ENCODE measurements at places on chromosomes 11 and 22.

DNA sequence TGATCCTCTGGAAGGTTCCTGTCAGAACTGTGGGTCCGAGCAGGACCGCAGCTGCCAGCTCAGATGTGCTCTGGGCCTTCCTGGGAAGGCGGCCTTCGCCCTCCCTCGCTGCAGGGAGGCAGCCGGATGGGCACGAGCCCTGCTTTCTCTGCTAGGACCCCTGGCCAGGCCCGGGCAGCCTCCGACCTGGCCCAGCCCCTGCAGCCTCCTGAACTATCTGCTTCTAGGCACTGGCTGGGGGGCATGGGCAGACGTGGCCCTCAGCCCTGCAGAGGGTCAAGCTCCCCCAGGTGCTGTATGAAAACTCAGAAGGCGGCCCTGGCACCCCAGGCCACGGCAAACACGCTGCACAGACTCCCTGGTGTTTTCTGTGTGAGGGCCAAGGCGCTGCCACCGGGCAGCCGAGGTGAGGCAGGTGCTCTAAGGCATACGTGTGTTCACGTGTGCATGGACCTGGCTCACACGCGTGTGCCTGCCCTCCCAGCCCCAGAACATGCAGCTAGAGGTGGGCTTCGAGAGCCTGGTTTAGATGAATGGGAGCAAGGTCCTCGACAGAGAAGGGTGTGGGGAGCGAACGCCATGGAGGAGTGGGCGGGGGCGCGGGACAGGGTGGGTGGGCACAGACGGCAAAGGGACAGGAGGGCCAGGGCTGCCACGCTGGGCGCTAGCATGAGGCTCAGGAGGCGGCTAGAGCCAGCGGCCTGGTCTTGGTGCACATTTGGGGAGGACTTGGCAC is 4.3 kb downstream of the LRFN4 start:
- no peak for DNase-seq

GRCh38 chr11:17563231-17563646 is 16.2 kb downstream of the OTOG start:
- DNase-seq: peak; percentile 37

GRCh38 chr11:59186130-59186594 is 14.2 kb downstream of the DTX4 start:
- DNase-seq: peak; percentile 62

- no peak for DNase-seq
Measured at GRCh38 chr11:34134765-34135164, 29.3 kb downstream of the NAT10 start.

DNA sequence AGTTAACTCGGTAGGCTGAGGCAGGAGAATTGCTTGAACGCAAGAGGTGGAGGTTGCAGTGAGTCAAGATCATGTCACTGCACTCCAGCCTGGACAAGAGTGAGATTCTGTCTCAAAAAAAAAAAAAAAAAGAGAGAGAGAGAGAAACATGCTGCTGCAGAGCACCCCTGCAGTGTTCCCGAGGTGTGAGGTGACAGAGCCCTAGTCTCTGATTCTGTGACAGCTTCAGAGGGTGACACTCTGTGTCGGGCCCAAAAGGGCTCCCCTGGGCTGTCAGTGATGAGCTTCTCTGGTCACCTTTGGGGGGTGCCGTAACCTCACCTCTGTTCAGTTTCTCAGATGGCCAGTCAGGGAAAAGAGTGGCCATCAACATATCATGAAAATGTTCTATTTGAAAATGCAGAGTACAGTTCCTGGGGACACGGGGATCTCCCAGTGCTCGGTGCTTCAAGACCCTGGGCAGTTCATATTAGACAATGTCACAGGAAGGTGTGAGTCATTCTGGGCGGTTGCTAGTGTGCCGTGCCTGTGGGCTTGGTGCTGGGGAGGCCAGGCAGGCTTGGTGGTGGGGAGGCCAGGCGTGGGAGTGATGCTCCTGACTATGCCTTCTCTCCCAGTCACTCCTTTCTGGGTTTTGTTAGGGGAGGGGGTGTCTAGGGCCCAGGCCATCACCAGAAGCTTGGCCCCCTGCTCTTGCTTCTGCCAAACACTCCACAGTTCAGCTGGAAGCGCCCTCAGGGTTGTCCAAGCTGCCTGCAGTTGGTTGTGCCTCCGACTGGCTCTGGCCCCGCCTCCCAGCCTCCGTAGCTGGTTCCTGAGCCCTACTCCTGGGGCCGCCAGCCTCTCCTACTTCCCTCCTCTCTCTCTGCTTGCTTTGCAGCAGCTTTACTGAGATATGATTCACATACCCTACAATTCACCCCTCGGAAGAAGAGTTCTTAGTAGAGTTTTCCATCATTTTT is 52.5 kb upstream of the CLDN5 start:
- peak; percentile 27 for DNase-seq

DNA sequence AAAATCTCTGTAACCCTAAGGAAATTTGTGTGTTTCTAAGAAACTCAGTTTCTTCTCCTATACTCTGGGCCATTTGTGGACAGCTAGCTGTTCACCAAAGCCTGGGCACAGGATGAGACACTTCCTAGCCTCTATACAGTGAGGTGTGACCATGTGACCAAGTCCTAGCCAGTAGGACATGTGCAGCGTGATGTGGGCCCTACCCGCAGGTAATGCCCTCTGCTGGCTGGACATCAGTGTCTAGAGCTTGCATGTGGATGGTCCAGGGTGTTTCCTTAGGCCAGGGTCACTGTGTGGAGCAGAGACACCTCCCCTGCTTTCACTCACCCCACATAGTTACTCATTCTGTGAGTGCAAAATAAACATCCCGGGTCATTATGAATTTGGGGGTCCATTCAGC is 100.5 kb downstream of the LARGE1 start:
- no peak for DNase-seq

GRCh38 chr22:30288419-30289140 is 725 bp downstream of the CASTOR1 start:
- peak; percentile 24 for DNase-seq

GRCh38 chr11:44597358-44598012 is 32.0 kb downstream of the CD82 start:
- DNase-seq: no peak

GRCh38 chr22:24416095-24416494 is 11.3 kb upstream of the ADORA2A start:
- DNase-seq: no peak

DNA sequence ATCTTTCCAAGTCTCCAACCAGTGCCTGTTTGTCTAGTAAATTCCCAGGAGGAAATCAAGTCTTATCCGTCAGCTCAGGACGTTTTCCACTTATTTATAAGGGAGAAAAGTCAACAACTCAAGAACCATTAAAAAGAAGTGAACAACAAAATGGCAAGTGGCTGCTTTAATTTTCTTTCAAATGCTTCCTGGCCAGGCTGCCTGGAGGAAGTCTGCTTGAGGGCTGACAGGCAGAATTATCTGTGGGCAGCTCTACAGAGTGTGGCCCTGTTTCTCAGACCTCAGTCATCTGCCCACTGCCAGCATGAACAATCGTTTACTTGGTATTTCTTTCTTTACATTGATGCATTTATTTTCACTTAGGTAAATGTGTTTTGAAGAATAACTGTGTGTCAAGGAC is 281.9 kb upstream of the ISX start:
- DNase-seq: no peak

- DNase-seq: no peak
Measured at GRCh38 chr11:10023212-10023611, 270.8 kb downstream of the SBF2 start.

DNA sequence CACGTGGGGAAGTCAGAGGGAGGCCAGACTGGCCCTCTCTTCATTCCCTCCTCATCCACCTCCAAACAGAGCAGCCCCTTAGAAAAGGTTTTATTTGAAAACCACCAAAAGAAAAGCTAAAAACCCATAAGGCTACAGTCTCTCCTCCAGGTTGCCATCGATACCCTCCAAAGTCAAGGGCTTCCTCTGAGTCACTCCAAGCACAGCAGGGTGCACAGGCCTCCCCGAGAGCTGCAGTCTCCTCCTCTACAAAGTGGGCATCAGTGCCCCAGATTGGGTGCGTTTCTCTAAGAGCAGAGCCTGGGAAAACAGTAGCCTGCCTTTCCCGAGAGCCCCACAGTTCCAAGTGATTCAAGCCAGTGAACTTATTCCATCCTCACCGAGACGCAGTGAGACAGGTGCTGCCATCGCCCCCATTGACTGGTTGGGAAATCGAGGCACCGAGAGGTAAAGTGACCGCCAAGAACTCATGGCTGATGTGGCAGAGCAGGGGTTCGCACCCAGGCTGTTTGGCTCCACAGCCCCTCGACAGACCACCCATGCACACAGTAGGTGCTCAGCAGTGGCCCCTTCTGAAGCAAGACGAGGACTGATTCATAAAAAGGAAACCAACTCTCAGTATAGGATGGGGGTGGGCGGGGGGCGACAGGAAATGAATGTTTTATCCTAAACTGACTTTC is 91.7 kb upstream of the SHISAL1 start:
- no peak for DNase-seq

DNA sequence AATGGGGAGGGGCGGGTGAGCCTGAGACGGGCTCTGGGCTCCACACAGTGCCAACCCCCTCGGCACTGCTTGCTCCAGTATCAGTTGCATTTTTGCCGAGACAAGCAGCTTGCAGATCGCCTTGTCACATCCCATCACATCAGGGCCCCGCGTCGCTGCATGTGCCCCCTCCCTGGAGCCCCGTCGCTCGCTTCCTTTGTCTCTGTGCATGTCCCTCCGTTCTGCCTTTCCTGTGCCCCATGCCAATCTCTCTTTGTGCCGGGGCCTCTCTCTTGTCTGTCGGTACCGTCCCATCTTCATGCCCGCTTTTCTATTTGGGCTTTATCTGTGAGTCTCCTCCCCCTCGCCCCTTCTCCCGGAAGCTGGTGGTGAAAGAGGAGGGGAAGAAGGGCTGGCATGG is 202.2 kb downstream of the CEP164 start:
- no peak for DNase-seq

DNA sequence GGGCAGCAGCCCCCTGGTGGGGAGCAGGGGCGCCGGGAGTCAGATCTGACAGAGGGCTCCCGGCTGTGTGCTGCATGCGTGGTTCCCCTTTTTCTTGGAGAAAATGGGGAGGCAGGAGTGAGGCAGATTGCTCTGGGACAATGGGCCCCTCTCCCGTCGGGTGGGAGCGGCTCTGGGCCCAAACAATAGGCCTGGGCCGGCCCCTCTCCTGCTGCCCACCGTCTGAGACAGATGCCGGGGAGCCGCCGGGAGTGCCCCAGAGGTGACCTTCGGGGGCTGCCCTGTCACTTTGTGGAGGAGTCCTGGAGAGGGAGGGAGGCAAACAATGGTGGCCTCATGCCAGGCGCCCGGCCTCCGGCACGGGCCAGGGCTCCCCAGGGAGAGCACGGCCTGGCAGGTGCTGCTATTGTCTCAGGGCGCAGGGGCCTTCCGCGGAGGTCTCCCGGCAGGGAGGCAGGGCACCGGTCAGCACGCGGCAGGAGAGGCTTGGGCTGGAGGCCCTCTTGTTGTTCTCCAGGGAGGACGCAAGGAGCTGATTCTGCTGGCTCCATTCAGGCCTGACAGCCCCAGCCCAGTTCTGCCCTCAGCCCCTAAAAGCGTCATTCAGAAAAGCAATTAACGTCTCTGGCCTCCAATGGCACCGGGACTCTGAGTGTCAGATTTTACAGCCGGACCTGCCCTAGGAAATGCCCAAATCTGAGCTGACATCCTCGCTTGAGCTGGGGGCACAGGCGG is 44.8 kb downstream of the SMIM38 start:
- peak; percentile 61 for DNase-seq

GRCh38 chr11:115722711-115723110 is 218.5 kb upstream of the CADM1 start:
- DNase-seq: no peak

DNA sequence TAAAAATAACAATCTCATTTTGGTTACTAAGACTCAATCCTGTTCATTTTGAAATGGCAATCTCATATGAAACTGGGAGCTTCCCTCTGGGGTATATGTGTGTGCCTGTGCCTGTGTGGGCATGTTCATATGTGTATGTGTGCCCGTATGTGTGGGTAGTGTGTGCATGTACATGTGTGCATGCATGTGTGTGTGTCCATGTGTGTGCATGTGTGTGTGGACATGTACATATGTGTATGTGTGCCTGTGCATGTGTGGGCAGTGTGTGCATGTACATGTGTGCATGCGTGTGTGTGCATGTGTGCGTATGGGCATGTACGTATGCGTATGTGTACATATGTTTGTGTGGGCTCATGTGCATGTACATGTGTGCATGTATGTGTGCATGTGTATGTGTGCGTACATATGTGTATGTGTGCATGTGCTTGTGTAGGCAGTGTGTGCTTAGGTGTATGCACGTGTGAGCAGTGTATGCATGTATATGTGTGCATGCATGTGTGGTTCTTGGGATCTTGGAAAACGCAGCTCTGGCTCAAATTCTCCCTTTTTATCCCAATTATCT is 24.5 kb upstream of the CACNG2 start:
- DNase-seq: no peak

DNA sequence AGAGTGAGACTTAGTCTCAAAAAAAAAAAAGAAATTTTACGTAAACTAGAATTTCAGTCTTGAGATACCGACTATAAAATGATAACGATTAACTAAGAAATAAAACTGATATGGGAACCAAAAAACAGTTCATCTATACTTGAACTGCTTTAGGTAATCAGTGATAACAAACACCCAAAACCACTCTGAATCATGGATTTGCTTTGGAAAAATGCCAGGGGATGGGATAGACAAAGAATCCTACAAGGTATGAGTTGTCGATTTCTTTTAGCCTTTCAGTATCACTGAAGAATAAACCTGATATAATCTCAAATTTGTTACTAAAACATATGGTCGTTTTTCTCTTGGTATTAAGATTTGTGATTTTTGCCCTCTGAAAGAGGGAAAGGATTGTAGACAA is 13.7 kb downstream of the CSTF3 start:
- no peak for DNase-seq

- no peak for DNase-seq
Measured at GRCh38 chr11:84747871-84748270, 879.3 kb downstream of the DLG2 start.

DNA sequence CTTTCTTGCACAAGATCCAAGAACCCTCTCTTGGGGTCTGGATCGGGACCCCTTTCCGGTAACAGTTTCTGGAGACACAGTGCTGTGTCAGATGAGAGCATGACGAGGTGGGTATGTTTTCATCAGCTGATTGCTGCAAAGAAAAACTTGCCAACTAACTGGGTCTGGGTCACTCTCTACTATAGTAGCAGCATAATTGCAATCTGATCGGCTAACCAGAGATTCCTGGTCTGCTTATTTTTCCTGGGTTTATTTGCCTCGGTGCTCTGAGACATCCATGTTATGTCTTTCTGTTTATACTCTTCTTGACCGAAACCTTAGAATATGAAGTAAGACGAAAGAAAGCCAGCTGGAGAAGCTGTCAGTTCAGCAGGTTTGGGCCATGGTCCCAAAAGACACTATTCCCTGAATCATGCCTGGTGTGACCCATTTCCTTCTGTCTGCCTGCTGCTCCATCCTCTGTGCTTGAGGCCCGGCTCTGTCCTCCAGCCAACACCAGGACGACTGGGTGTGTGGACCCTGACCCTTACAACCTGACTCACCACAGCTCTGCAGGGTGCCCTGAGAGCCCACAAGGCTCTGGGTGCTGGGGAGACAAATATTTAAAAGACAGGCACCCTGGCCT is 24.1 kb upstream of the CLMP start:
- DNase-seq: no peak

- DNase-seq: peak; percentile 3
Measured at GRCh38 chr22:42768385-42769035, 47.8 kb upstream of the A4GALT start.

All from neural progenitor cell (in vitro differentiated cells).